Dermis microvascular lymphatic vessel endothelial cell (primary cell): ENCODE measurements at places on chromosomes 5 and 9.

DNA sequence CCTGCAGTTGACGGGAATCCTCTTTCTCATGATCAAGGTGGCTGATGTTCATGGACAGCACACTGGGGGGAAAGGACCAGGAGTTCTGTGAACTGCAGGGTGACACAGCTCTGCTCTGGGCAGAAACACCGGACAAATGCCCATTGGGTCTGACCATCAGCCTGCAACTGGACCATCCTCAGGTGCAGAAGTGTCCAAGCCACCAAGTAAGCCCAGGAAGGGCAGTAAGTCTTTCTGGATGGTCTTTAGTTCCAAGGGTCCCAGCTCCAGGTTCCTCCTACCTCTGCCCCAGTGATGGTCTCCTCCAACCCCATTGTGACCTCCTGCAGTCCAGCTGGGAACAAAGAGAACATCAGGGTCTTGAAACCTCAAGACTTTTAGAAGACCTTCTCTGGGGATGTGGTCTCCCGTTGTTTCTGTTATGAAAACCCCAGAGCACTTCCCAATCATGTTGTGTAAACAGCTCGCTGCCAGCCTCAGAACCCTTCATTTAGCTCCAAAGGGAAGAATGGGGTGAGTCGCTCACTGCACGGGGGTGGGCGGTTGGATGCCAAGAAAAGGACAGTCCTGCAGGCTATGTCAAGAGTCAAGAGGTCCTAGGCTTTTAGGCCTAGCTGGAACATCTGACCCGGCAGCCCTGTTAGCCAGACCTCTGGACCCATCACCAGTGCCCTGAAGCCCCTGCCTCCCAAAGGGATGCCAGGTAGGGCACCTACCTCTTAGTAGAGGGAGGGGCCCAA is 41.8 kb upstream of the TCF7 start:
- no peak for DNase-seq

DNA sequence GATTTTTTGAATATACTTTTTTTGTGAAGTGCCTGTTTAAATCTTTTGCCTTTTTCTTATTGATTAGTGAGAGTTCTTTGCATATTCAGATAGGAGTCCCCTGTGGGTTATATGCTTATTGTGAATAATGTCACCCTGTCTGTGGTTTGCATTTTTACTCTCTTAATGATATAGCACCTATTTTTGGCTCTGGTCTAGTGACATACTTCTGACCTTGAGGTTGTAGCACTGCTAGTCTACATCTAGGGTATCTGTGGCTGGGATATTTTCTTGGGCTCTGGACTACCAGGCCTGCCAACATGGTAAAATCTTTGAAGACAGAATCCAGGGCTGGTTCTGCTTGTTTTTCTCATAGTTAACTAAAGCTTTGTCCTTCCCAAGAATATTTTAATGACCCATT is 13.5 kb upstream of the NKX2-5 start:
- DNase-seq = no peak

- peak; percentile 48 for DNase-seq
These were observed 53.9 kb downstream of the MEF2C start for GRCh38 chr5:88829054-88829453.

DNA sequence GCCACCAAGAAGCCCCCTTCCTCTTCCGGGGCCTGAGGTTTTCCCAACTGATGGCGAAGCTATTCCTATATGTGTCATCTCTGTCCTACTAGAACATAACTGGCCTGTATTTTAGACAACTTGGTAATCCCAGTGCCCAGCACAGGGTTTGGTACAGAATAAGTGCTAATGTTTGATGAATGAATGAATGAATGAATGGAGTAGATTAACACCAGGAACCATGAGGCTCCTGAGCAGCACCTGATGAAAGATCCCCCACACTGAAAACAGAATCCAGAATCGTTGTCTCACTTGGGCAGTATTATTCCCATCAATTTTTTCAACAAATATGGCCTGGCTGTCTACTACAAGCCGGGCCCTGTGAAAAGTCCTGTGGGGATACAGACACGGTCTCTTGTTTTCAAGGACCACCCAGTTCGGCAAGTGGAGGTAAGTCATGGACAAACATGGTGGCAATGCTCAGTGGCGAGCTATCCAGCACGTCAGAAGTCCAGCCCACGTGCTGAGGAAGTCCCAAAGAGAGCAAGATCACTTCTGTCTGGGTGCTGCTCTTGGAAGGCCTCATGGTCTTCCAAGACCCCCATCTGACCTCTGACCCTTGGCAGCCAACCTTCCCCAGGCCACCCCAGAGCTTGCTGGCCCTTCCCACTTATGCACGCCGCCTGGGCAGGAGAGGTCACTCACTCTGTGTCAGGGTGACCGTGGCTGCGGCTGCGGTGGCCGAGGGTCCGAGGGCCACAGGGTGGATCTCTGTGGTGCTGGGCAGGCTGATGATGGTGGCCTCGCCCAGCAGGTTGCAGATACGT is 1.0 kb downstream of the NAIF1 start:
- DNase-seq = no peak

DNA sequence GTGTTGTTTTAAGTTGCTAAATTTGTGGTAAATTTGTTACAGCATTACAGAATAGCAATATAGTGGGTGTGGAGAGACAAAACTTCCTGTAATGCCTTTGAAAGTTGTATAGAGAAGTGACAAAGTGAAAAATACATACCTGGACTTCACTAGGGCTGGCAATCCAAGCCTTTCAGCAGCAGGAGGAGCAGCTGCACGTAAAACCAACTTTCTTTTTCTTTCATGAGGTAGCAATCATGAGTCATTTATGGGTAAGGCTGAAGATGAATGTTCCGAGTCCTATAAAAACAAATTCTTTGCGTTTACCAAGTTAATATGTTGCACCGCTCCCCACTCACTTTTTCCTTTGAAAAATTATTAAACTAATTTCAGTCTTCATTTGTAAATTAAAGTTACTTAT is 1138.2 kb downstream of the TAF11L14 start:
- DNase-seq = no peak

DNA sequence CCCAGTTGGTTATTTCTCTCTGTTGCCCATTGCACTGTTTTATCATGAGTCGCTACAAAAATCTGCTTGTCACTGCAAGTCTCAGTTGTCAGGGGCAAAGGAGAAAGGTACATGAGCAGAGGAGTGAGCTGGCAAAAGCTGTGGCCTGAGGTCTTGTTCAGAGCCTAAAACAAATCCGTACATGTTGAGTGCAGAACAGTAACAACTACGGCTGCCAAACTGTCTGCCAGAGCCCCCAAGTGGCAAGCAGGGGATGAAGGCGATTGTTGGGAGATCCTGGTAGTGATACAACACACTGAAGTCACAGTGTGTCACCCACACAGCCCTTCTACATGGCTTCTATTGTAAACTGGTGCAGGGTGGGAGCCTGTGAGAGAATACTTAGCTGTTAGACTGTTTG is 50.9 kb downstream of the BRINP1 start:
- no peak for DNase-seq

- no peak for DNase-seq
These were observed 237.9 kb upstream of the CLINT1 start for GRCh38 chr5:158096835-158097234.

DNA sequence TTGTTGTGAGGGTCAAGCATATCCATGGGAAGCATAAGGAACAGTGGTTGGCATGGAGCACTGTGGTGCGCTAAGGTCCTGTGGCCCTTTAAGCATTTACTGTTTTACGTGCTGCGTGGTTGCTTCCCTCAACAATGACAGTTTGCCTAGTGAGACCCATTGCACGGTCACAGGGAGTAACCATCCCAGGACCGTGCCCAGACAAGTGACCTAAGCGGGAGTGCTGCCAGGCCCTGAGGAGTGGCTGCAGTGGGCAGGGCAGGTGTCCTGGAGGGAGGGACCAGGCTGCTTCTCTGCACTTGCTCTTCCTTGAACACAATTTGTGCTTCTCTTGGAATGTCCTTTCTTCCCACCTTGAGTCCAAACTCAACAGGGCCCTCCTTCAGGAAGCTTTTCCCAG is 64.6 kb downstream of the RGS3 start:
- no peak for DNase-seq

- no peak for DNase-seq
These were observed 825.6 kb downstream of the MTRR start for GRCh38 chr5:8694545-8694944.

GRCh38 chr9:135338546-135338945 is 141.0 kb upstream of the PPP1R26 start:
- DNase-seq = no peak

DNA sequence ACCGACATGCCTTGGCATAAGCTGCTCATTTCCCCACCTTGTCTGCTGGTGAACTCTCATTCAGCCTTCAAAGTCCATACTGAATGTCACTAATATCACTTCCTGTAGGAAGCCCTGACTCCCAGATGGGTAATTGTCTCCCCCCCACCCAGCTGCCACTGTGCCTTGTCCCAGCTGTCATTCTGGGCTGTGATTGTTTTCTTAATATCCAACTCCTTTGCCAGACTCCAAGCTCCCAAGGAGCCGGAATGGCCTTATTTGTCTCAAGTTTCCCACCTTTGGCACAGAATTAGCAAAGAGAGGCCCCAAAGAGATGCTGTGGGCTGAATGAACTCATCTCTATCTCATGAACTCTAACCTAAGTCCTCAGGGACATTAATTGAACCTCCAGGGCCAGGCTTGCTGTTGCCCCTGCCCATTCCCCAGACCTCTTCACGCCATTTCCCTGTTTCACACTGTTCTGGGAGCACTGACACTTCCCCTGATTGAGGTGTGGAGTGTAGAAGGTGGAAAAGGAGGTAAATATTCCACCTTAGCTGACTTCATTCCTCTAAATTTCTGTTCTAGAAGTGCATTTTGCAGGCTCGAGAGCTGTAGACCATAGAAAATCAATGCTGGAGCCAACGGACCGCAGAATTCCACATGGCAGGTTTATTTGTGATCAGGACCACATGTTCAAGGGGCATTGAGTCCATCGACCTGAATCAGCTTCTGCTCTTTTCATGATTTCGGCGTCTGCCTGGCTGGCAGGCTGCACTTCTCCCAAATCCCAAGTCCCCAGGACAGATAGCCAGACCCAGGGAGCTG is 4.9 kb upstream of the SH3PXD2B start:
- no peak for DNase-seq

- DNase-seq = no peak
These were observed 138.7 kb downstream of the ZNF354C start for GRCh38 chr5:179198825-179199224.
